ENCODE measurements at places on chromosomes 6 and 20.

GRCh38 chr20:47789764-47790579, 4.7 kb upstream of the SULF2 start:
- no peak for DNase-seq

- DNase-seq = no peak
Observed at GRCh38 chr6:157047951-157048350, 270.8 kb downstream of the ARID1B start.

DNA sequence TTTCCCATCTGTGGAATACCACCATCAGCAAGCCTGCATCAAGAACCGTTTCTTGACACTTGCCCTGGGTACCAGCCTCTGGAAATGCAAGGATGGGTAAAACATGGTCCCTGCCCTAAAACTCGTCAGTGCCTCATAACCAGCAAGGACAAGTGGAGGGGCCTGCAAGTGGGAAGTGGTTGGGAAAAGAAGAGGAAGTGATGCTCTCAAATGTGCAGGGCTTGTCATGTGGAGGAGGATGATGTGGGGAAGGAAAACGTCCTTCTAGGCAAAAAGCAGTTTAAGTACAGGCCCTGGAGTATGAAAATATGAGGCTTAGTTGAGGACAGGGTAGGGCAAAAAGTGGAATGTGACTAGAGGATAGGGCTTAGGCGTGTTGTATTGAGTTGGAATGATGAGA, 19.0 kb downstream of the RREB1 start:
- DNase-seq = no peak

- DNase-seq = no peak
Observed at GRCh38 chr6:166784691-166785090, 157.6 kb upstream of the RPS6KA2 start.

GRCh38 chr6:157726892-157727628, 96.0 kb upstream of the SNX9 start:
- DNase-seq = no peak

GRCh38 chr6:12957321-12958051, 240.9 kb downstream of the PHACTR1 start:
- peak; percentile 0 for DNase-seq

- peak; percentile 54 for DNase-seq
Observed at GRCh38 chr6:14754751-14755513, 490.9 kb upstream of the JARID2 start.

- no peak for DNase-seq
Observed at GRCh38 chr20:32819992-32820697, 391 bp downstream of the MAPRE1 start.

- DNase-seq = no peak
Observed at GRCh38 chr6:155247618-155248007, 16.2 kb upstream of the CLDN20 start.

GRCh38 chr20:137668-138490, 4.5 kb upstream of the DEFB126 start:
- DNase-seq = peak; percentile 0
